ENCODE measurements at places on chromosomes 6 and 20. TPM values are rescaled to one million over a fixed set of nuclear protein-coding genes. Genes with fewer than 3 reads are reported as not detected.

- no peak for DNase-seq
Measured at GRCh38 chr6:119296036-119297035, 53.2 kb downstream of the MAN1A1 start.

Gene TMEM244
- not detected for total RNA-seq

DNA sequence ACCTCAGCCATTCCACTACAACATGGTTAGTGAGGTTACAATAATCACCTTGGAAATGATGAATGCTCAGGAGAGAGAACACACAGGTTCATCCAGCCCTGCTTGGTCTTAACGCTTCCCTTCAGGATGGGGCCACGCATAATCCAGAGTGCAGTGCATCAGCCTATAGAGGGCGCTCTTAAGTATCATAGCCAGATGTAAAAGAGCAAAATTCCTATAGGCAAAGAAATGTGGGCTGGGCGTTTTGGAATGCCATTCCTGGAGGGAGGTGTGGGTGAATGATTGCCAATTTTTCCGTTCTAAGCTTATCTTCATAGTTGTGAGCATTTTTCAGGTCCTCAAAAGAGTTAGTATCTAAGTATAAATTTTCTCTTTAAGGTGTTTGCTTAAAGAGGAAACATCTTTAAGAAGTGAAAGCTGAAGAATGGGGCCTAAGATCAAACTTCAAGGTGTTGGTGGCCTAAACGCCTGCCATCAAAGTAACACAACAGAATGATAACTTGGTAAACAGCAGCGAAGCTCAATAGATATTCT, 1.8 kb downstream of the RIPOR2 start:
- no peak for DNase-seq

DNA sequence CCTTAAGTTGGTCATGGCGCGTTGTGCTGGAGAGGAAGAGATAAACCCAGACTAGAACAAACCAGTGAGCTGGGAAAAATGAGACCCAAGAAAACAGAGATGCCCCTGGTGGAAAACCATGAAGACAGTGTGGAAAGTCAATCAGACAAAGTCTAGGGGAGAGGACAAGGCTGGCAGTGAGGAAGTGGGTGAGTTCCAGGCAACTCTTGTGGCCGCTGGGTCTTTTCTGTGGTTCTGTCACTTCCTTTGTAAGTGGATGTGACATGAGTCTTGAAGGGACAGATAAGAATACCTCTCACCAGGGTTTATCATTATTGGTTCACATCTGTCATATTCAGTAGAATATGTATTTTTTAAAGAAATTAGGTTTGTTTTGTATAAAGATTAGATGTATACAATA, 738.4 kb downstream of the DHX35 start:
- DNase-seq: no peak

Gene PREX1
- 17.4 TPM for total RNA-seq

Gene ADGRB3
- total RNA-seq: 2.3 TPM

Gene SIGLEC1
- total RNA-seq: 23.9 TPM

DNA sequence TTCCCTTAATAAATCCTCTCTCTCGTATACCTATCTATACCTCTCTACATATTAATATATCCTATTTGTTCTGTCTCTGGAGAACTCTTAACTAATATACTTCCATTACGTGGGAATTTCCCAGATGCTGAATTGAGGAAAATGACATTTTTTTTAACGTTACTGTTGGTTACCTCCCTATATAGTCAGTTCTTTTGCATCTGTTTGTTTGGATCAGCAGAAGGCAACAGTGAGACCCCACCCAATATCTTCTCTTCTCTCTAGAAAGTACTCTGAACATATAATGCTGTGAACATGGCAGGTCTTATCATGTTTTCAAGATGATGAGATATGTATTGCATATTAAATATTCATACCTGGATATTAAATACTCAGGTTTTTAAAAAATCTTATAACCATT, 12.7 kb downstream of the RFPL4B start:
- DNase-seq: no peak

Gene KIF6
- total RNA-seq: 0.15 TPM

Gene SRSF12
- 0.65 TPM for total RNA-seq

- DNase-seq: no peak
Measured at GRCh38 chr6:119312875-119313338, 36.7 kb downstream of the MAN1A1 start.

Gene POPDC3
- total RNA-seq: 35.5 TPM

Gene SLC25A27
- total RNA-seq: 7.8 TPM

Gene SLC17A3
- total RNA-seq: not detected

- no peak for DNase-seq
Measured at GRCh38 chr6:100235631-100236030, 229.1 kb downstream of the SIM1 start.

- DNase-seq: peak; percentile 51
Measured at GRCh38 chr6:3803627-3804468, 45.3 kb upstream of the FAM50B start.

DNA sequence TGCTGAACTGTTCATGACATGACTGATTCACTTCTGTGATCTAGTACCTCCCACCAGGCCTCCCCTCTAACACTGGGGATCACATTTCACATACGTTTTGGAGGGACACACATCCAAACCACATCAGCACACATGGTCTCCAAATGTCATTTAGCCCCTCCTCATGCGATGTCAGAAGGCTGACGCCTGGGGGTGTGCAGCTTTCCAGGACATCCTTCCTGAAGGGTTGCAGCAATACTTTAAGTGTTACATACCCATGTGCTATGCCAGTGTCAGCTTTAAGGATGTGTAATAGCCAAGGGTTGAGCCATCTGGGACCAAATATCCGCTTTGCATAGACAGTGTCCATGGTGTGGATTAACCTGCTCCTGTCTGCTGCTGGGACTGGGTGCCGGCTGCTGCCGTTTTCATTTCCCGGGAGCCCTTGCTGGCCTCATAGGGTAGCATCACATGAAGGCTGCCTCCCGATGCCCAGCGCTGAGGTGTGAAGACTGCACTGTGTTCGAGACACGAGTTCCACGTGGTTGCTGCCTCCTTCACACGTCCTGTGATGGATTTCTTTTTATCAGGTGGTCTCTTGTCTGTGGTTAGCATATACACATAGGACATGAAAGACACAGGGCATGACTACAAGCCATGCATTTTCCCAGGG, 219.0 kb downstream of the THBS2 start:
- no peak for DNase-seq

DNA sequence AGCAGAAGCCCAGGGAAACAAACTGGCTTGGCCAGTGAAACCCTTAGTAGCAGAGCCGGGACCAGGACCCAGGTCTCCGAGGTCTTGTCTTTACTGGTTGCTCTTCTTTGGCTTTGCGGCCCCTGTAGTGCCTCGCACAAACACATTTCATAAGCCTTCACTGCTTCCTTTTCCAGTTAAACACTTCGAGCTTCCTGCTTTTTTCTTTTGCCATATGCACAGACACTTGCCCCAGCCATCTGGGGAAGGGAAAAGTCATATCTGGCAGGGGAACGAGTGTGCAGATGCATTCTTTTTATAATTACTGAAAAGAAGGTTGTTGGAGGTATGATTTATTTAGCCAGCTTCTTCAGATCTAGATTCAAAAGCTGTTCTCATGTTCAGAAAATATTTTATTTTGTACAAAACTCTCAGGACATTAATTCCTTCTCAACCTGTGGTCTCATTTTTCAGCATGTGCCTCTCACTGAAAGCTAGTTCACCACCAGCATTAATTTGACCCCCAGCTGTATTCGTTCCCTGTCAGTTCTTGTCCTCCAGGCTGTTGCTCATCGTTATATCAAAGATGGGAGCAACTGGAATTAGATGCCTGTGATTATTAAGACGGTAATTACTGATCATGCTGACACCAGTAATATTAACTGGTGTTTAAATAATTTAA, 19.2 kb downstream of the KLHL32 start:
- no peak for DNase-seq

DNA sequence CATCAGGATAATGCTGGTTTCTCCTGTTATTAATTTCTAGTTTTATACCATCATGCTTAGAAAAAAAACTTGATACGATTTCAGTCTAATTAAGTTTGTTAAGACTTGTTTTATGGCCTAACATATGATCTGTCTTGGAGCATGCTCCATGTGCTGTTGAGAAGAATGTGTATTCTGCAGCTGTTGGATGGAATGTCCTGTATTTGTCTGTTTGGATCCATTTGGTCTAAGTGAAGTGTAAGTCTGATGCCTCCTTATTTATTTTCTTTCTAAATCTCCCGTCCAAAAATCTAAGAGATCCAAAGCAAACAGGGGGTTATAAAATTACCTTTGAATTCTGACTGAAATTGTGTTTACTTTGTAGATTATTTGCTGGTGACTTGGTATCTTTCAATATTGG, 30.0 kb upstream of the PRND start:
- DNase-seq: no peak

Gene CAPN11
- total RNA-seq: 0.97 TPM

Gene ULBP2
- total RNA-seq: 1.1 TPM

Gene RFX6
- not detected for total RNA-seq

DNA sequence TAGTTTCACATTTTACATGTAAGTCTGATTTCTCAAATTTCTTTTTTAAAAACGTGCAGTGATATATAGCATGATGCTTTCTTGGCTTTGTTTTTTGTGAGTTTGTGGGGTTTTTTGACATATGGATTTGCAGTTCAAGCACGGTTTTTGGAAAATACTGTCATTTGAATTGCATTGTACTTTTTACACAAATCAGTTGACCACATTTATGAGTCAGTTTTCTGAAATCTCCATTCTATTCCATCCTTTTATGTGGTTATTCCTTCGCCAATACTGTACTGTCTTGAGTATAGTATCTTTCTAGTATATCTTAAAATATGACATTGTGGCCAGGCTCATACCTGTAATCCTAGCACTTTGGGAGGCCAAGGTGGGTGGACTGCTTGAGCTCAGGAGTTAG, 890.0 kb upstream of the CITED2 start:
- no peak for DNase-seq

Gene RSPH9
- 0.24 TPM for total RNA-seq

DNA sequence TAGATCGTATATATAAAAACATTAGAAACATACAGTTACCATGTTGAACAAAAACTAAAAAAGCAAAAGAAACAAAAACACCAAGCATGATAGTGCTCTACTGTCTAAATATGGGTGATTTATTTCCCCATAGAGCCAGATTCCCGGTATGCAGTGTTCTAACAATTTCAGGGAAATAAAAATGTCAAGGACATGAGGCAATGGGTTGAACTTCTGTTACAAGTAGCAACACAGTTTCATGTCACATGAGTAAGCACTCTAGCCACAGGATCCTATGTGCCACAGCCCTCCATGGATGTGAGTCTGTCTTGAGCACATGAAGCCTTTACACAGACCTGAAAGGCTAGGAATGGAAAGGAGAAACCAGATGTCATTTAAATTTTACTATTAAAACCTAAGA, 96.0 kb downstream of the MAP3K5 start:
- no peak for DNase-seq

GRCh38 chr6:119116712-119117281, 38.3 kb upstream of the FAM184A start:
- DNase-seq: no peak

Gene TNFRSF21
- total RNA-seq: 24.4 TPM

GRCh38 chr6:1285556-1285955, 26.3 kb upstream of the FOXQ1 start:
- peak; percentile 36 for DNase-seq

Gene C20orf96
- total RNA-seq: 5.5 TPM

Gene TMEM200A
- total RNA-seq: 0.29 TPM

DNA sequence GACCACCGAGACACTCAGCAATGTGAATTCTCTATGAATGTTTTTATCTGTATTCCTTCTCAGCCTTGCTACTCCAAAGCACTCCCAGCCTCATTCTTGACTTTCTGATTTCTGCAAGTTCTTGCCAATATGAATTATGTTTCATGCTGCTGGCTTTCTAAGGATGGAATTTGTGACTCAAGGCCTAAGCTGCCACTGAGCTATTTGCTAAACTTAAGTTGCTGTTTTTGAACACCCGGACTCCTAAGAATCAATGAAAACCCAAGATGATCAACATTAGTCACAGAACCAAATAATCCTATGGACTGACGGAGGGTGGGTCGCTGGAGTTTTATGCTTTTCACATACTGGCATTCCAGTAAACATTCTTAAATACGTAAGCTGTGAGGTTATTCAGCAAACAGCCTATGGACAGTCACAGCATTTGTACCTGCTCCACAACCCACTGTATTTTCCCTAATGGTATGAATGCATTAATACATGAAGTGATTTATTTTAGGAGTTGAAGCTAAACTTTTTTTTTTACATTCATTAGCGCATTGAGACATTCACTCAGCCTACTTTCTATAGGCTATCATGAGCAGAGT, 8.2 kb upstream of the PXDC1 start:
- DNase-seq: no peak

- no peak for DNase-seq
Measured at GRCh38 chr6:44671333-44671732, 283.8 kb downstream of the CDC5L start.

Gene ALDH5A1
- 16.2 TPM for total RNA-seq
